Activated T-cell treated with anti-CD3 and anti-CD28 coated beads, Interleukin-2, amount 50 U/mL, for 4 hours (primary cell): ENCODE measurements at places on chromosomes 6 and 20.

- DNase-seq, result no peak
Measured at GRCh38 chr6:41111017-41111416, 38.2 kb downstream of the NFYA start.

- DNase-seq, result no peak
Measured at GRCh38 chr6:56079751-56080540, 167.4 kb downstream of the COL21A1 start.

DNA sequence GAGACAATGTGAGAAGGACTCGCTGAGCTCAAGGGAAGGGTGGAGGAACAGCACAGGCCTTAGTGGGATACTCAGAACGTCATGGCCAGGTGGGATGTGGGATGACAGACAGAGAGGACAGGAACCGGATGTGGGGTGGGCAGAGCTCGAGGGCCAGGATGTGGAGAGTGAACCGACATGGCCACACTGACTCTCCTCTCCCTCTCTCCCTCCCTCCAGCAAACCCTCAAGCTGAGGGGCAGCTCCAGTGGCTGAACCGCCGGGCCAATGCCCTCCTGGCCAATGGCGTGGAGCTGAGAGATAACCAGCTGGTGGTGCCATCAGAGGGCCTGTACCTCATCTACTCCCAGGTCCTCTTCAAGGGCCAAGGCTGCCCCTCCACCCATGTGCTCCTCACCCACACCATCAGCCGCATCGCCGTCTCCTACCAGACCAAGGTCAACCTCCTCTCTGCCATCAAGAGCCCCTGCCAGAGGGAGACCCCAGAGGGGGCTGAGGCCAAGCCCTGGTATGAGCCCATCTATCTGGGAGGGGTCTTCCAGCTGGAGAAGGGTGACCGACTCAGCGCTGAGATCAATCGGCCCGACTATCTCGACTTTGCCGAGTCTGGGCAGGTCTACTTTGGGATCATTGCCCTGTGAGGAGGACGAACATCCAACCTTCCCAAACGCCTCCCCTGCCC, 1.7 kb downstream of the TNF start:
- no peak for DNase-seq

GRCh38 chr6:9704989-9705388, 709.9 kb downstream of the TFAP2A start:
- no peak for DNase-seq

DNA sequence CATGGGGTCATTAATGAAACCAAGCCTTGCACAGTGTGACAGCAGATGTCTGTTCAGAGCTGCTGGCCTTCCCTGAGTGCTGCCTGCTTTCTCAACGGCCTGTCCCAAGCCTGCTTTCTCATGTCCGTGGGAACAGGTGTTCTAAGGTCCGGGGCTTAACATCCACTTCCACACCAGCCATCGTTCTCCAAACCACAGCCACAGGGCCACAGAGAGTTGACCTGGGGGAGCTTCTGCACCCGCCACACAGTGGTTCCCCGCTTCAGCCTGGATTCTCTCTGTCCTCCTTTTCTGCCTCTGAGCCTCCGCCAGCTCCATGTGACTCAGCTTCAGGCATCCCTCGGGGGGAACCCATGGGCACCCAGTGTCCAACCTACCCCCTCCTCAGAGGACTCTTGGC, 26.9 kb upstream of the PPP1R3G start:
- no peak for DNase-seq

GRCh38 chr6:167731216-167731615, 95.5 kb upstream of the AFDN start:
- DNase-seq, result no peak

- no peak for DNase-seq
Measured at GRCh38 chr6:78157606-78158005, 504.8 kb downstream of the MEI4 start.

- DNase-seq, result no peak
Measured at GRCh38 chr20:13442986-13443385, 195.7 kb downstream of the TASP1 start.

GRCh38 chr6:36897609-36898008, 11.9 kb downstream of the C6orf89 start:
- DNase-seq, result no peak

GRCh38 chr6:28807682-28808280, 116.0 kb downstream of the TRIM27 start:
- no peak for DNase-seq
